ENCODE measurements at places on chromosomes 5 and 9.

DNA sequence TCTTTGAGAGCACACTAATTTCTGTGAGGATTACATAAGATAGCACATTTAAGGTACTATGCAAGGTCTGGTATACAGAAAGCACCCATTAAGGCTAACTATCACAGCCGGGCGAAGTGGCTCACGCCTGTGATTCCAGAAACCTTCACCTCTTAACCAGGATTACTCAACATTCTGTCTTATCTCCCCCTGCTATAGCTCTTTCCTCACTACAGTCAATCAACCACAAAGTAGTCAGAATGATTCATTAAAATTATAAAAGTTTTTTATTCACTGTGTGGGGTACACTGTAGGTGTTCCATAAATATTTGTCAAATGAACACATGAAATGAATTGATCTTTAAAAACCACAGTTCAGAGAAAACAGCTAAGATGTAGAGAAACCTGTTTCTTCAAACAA, 48.7 kb downstream of the CHD1 start:
- no peak for DNase-seq

DNA sequence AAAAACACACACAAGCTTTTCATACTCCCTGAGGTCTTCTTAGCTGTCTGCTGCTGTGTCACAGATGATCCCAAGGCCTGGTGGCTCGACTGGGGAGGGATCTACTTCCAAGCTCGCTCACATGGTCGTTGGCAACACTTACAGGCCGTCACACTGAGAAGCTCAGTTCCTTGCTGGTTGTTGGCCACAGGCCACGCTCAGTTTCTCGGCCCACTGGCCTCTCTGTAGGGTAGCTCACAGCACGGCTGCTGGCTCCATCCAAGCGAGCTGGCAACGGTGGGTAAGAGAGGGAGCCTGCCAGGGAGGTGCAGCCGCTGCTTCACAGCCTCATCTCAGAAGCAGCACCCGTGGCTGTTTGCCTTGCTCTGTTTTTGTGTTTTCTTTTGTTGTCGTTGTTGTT, 43.8 kb upstream of the GFPT2 start:
- DNase-seq = no peak

DNA sequence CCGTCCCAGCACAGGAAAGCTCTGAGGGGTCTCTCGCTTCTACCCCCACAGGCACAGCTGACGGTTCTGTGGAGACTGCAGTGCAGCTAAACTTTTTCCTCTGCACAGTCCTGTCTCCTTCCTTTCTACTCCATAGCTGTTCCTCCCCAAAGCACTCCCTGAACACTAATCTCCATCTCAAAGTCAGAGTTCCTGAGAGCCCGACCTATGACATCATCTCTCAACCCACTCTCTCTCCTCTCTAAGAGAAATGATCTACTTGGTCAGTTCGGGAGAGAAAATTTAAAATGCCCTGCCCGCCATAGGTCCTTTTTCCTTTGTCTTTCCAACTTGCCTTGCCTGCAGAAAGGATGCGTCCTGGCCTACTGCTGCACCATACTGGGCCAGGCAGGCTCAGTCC, 90.6 kb downstream of the FANCC start:
- no peak for DNase-seq

DNA sequence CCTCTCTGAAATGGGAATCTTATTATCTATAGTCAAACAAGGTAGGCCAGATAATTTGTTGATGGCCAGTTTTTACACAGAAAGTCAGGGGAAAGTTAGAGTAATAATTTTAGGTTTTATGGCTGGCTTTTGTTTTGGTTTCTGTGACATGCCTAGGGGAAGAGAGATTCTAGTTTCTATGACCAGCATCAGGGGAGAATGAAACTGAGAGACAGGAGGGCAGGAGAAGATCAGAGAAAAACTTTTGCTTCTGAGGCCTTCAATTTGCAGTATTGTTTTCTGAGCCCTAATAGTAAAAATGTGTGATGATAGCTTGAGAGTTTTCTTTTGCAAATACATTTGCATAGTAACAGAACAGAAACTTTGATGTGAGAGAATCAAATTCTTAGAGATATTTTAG, 564.3 kb downstream of the ZNF608 start:
- DNase-seq = no peak

GRCh38 chr9:82196622-82197441, 208.3 kb downstream of the SPATA31D1 start:
- peak; percentile 72 for DNase-seq

DNA sequence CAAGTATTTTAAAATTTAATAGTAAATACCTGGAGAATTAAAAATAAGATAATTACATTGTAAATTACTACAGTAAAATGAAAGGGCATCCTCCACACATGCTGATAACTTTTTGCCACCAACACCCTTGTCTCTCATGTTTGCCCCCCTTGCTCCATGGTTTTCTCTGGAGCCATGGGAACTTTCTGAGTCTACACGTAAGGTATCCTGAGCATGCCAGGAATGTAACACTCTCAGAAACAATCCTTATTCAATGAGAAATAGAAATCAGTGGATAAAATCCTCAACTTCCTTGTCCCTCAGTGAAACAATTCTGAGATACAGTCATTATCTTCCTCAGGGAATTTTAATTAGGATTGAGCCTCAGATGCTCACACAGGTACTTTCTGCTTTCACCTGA, 108.9 kb downstream of the IZUMO3 start:
- DNase-seq = no peak

GRCh38 chr9:72814083-72814597, 138.7 kb downstream of the ALDH1A1 start:
- DNase-seq = no peak

DNA sequence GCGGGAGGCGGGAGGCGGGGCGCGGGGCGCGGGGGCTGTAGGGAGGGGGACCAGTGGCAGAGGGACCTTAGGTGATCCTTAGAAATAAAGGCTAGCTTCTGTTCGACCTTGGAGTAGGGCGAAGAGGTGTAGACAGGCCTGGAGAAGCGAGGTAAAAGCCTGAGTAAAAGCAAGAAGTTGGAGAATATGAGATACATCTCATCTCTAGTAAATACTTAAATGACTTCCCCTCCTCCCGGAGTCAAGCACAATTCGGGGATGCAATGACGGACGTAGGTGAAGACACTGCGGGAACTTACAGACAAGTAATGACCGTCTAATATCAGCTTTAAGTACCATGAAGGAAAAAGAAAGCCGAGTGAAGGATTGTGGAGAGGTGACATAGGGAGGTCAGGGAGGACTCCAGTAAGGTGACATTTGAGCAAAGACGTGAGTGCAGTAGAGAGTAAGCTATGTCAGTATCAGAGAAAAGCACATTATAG, 466 bp downstream of the SMC2 start:
- DNase-seq = no peak

DNA sequence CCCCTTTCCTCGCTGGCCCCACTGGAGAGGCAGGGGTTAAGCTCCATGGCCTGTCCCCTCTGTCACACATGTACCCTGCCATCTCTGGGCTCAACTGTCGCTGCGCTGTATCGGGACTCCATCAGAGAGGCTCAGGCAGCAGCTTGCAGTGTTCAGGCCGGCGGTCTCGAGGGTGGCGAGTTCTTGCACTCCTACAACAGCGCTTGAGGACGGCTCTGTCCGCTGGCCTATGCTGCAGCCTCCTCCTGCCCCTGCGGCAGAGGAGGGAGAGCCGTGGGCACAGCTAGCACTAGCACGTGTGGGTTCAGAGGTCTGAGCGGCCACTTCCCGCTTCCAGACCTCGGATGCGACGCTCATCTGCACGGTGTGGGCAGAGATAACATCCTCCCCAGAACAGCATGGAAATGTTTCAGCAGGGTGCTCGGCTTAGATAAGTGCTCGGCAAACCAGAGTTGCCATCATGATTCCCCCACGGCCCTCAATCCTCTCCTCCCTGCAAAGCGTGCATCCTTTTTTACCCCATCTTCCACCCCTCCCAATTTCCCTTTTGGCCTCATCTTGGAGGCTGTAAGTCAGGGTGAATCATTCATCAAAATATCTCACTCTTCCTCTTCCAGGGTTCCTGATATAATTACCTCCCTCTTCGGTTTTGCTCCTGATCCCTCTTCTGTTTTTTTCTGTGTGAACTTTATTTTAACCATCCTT, 41.9 kb upstream of the FUBP3 start:
- DNase-seq = no peak

DNA sequence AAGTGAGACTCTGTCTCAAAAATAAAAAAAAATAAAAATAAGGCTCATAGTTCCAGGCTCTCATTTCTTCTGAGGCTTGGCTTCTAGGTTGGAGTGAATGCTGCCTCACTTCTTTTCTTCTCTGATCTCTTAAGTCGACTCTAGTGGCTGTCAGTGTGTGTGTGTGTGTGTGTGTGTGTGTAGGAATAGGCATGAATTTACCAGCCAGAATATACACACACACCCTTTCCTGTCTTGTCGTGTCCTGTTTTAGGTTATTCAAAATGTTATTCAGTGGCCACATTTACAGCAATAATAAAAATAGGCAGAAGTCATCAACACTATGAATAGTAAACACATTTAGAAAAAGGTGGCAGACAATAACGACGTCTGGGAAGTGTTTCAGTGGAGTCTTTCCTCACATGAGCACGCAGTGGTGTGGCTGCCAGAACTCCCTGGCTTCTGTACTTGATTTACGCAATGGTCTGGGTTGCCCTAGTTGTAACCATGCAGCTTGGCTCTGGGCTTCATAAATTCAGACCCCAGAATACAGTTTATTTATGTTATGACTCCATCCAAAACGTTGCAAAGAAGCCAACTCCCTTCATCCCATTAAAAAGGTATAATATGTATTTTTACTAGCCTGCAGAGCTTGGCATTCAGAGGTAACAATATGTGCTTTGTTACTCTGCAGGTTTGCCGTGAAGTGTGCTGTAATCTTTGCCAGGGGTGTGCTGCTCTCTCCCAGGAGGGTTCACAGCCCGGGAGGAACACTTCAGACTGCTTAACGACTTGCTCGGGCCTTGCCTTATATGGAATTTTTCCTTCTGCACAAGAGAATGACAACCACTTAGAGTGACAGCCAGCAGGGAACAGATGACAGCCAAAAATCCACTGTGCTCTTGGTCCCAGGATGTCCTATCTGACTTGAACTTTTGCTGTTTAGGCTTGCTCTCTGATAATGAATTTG, 34.4 kb upstream of the PALM2AKAP2 start:
- peak; percentile 37 for DNase-seq

- DNase-seq = peak; percentile 6
These were observed 26.0 kb upstream of the GNA14 start for GRCh38 chr9:77673941-77674791.

DNA sequence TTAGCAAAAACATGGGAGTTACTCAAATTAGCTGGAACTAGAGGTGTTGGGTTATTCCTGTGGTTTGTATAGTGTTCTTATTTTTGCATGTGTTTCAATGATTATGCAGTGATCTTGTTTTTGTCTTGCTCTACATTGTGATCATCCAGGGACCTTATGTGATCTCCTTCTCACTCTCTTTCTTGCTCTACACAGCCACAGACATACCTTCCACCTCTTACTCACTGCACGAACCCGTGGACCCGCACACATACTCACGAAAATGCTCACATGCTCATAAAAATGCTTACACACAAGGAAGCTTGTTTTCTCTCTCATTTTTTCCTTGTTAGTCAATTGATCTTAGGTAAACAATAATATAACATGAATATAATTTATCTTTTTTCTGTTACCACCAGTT, 187.1 kb downstream of the KDM4C start:
- DNase-seq = no peak

DNA sequence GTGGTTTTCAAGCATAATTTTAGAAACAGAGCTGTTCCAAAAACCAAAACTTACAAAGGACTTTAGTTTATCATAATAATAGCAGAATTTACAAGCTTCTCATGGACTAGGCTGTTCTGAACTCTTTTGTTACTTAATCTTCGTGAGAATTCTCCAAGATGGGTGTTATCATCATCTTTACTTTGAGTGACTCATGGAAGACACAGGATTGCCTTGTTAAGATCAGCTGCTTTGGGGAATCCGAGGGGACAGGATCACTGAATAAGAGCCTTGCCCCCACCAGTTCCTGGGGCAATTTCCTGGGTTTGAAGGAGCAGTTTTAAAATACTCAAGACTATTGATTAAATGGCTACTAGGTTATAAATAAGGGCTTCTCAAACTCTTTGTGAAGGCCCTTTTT, 80.5 kb downstream of the CFAP90 start:
- no peak for DNase-seq

GRCh38 chr5:112681481-112681908, 56.2 kb upstream of the APC start:
- DNase-seq = no peak

DNA sequence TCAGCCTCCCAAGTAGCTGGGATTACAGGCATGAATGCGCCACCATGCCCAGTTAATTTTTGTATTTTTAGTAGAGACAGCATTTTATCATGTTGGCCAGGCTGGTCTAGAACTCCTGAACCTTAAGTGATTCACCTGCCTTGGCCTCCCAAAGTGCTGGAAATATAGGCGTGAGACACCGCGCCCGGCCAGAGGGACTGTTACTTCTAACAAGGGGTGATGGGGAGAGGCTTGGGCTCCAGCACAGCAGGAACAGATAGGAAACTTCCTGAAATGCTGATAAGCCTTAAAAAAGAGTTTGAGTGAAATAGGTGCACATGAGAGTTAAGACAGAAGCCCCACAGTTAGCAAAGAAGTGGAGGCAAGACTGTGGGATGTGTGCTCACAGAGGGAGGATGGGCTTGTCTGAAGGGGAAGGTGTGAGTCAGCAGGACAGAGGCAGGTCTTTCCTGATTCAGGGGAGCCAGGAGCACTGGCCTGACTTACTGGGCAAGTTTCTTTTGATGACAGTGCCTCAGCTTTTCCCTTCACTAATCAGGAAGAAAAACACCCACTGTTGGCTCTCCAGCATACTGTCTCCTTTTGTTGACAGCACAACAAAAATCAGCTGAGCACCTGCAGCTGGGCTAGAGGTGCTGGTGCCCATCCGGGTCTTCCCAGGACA, 68.4 kb downstream of the RAD23B start:
- no peak for DNase-seq

DNA sequence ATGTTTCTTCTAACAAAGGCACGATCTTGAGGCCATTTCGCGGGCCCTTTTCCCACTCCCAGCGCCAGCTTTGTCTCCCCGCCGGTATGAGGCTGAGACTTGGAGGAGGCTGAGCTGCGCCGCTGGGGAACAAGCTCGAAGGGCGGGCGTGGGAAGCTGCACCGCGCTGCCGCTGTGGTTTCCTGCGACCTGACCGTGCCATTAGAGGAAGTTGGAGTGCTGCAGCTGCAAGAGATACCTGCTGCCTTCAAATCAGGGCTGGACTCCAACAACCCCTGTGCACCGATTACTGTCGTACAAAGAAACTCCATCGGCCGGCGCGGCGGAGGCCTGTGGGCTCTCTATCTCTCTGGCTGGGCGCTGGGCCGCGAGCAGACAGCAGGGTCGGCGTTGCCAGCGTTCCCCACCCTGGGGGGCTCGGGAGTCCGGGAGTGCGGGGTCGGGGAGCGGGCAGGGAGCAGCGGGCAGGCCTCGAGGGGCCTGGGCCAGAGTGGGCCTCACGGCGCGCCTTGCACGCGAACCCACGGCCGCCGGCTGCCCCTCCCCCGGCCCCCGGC, 1.3 kb upstream of the ERBIN start:
- peak; percentile 76 for DNase-seq

DNA sequence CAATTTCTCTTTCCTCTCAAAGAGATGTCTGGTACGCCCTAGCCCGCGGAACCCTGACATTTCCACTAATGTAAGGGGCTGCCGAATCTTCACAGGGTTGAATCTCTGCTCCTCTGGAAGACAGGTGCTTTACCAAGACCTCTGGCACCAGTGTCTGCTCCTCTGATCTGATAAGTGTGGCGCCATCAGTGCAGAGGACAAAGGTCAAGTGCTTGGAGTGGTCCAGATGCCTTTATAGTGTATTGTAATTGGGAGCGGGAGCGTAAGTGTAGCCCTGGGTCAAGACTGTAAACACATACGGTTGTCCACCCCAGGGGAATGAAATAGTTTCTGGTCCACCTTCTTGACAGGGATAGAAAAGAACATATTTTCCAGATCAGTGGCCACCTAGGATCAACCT, 17.7 kb downstream of the ADAMTSL2 start:
- no peak for DNase-seq

- no peak for DNase-seq
These were observed 51.4 kb downstream of the SMARCA2 start for GRCh38 chr9:2066312-2067273.

All from NCI-H1417 (cell line).